ENCODE measurements at places on chromosomes 4 and X.

GRCh38 chr4:80266253-80266901 lies at the start of gene FGF5:
Gene FGF5, plus strand, starts transcription at chr4:80266664. Its CDS starts 161 bp downstream, at chr4:80266825.
- DNase-seq = peak; percentile 73

DNA sequence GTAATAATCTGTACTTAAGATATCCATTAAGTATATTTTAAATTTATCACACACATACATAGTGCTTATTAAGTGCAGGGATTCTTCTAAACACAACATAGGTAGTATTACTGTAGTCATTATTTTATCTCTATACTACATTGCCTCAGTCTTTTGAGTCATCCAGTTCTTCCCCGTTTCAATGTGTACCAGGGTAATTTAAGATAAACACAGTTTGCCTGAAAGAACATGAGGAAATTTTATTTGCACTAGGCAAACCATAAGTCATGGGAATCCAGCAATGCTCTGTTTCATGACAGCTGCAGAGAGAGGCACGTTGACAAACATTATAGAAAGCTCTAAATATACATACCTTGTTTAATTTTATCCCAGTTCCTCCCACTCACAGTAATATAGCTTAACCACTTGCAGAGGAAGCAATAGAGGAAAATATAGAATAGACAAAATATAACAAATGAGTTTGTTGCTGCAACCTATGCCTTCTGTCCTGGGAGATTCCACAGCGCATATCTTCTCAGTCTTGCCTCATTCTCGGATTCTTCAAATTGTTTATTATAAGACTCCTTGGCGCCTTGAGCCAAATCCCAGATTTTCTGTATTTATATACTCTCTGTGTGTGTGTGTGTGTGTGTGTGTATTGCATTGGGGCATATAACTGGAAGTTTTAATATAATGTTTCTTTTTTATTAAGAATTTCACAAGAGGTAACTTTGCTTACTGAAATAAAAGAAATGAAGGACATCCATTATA lies 258.6 kb downstream of the FAM133A start:
- DNase-seq = no peak

GRCh38 chr4:109298279-109299010 lies 4.0 kb downstream of the COL25A1 start:
- DNase-seq = no peak

DNA sequence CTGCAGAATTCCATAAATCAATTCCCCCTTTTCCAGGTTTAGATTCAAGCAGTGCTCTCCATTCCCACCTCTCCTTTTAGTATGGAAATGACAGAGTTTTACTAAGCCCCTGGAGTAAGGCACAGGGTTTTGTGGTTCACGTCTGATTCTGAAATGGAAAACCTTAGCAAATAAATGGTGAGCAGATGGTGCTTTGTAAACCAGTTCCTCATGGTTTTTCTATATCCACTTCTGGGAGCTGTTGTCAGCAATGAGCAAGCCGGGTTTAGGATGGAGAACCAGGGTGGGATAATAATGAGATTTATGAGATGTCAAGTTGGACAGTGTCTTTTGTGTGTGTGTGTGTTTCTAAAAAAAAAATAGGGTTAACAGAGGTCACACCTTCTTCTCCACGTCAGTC lies 113.8 kb upstream of the RBPJ start:
- no peak for DNase-seq

- no peak for DNase-seq
Measured at GRCh38 chr4:107683873-107684272, 36.2 kb downstream of the PAPSS1 start.

DNA sequence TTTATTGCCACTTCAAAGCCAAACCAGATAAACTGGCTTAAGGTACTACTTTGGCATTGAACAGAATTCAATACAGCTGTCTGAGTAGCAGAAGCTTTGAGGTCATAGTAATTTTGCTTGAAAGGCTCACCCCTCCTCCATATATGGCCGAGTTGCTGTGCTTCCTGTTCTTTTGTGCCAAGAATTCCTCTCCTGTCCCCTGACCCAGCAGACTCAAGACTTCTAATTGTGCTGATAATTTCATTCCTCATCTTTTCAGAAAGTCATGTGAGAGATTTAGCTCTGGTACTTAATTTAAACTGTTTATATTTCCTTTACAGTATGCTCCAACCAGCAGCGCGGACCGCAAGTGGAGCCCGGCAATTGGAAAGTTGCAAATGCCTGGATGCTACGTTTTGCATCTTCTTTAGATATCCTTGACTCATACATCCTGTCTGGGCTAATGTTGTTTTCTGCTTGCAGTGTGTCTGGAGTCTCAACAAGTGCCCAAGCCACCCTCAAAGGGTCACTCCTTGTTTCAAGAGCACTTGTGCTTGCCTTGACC lies 373.4 kb downstream of the PDGFC start:
- DNase-seq = peak; percentile 60

GRCh38 chrX:107506596-107507031 lies 57.2 kb downstream of the FRMPD3 start:
- no peak for DNase-seq

GRCh38 chr4:35125995-35126712 lies 1118.2 kb downstream of the ARAP2 start:
- no peak for DNase-seq

GRCh38 chr4:86596807-86597206 lies 2.7 kb downstream of the PTPN13 start:
- no peak for DNase-seq

DNA sequence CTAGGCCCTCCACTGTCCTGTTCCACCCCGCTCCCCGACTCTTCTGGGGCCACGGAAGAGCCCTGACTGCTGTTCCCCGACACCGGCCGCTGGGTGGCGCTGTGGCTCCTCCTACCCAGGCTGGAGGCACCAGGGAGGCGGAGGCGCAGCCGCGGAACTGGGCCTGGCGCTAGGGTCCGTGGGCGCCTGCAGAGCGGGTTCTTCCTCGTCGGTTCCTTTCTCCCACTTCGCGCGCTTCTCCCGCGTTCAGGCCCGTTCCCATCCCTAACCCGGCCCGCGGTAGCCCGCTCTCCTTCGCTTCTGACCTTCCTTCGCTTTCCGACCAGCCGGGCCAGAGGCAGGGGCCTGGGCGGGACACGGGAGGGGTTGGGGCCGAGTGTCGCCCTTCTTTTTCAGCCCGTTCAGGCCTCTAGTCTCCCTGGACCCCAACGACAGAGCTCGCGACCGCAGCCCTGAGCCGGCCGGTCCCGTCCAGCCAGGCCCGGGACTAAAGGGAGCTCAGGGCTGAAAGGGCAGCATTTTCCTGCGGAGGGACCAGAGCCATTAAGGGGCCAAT lies 34.3 kb downstream of the NALF2 start:
- DNase-seq = no peak

DNA sequence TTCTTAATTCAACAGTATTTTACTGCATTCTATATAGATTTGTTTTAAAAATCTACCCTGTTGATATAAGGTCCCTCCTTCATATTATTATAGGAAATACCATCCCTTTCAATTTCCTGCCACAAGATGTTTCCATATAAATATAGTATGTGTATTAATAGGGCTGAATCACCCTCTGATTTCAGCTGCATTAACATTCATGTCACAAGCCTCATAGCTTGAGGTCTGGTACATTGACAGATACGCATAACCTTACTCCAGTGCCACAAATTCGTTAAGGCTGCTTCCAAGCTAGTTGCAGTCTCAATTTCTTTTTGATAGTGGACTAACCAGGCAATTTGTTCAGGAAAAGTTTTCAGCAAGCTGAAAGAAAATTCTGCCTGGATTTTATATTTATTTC lies 128.4 kb downstream of the KLHL34 start:
- no peak for DNase-seq

DNA sequence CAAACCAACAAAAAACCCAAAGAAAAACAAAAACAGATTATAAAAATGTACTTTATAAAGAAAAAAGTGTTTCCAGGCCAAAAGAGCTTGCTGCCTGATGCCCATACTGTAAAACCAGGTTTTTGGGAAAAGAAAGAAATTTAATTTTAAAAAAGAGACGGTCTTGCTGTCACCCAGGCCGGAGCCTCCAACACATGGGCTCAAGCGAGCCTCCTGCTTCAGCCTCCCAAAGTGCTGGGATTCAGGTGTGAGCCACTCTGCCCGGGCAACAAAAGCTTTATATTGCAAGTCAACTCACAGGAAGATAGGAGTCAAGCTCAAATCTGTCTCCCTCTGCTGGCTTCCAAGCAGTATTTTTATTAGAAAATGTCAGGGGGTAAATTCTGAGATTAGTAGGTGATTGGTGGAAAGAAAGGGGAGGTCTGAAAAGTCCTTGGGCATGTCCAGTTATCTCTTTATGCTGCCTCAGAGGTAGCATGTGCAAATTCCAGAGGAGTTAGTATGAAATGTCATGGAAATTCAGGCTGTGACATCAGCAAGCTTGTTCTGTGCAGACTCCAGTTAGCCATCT lies 39.4 kb downstream of the MGST2 start:
- DNase-seq = no peak

DNA sequence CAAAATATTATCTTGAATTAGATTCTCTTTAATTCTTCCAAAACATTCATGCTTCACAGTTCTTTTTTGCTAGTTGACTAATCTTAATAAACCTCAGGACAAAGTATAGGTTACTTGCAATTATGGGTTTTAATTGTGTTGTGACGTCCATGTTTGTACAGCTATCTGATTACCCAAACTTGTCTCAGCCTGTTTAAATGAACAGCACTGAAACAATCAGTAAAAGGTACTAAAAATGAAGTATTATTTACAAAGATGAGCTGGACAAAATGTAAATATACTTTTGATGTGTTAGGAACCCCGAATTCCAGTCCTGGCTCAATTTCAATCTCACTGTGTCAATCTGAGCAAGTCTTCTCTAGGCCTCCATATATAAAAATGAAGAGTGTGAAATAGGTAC lies 57.4 kb upstream of the SLC6A14 start:
- DNase-seq = no peak

GRCh38 chrX:72306851-72307645 lies 1.3 kb upstream of the CITED1 start:
- DNase-seq = no peak

DNA sequence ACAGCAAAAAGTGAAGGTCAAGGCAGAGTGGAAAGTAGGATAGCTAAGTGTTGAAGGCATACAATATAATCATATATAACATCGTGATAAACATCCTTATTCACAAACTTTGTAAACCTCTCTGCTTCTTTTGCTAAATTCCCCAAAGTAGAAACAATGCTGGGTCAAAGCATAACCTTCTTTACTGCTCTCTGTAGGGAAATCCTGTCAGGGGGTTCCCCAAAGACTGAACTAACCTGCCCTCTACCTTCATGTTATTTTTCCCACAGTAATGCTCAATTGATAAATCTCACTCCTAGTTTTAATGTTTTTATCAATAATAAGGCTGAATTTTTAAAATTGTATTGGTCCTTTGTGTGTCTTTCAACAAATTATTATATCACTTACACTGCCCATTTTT lies 55.7 kb downstream of the DCHS2 start:
- DNase-seq = no peak

DNA sequence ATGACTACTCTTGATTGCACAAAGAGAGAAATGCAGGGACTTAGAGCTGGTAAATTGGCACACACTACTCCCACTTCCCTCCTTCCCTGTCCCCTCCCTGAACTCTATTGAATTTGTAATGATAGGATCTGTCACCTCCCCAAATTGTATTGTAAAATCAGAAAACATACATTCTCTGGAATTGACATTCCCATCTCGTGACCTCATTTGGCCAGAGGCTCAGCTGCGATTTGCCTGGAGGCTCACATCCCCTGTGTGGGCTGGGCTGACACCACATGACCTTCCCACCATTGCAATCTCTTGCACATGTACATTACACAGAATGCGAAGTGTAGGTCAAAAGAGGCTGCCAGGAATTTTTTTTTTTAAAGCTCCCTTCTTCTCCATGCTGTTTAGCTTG lies 172.1 kb downstream of the MID1IP1 start:
- no peak for DNase-seq

DNA sequence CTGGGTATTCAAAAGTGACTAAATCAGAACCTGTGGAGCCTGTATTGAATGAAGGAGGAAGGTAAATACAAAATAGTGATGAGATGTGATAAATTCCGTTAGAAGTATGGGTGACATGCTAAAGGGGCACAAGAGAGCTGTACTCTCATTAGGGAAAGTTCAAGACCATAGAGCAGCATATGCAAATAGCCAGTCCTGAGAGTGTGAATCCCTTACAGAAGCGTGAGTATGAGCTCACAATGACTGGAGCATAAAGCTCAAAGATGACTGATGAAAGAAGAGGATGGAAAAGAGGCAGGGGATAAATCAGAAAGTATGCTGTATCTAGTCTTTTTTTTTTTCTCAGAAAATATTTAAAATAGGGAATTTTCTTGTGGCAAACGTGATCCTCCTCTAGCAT lies 12.1 kb upstream of the NPFFR2 start:
- DNase-seq = no peak

GRCh38 chr4:55849724-55850123 lies 3.7 kb upstream of the EXOC1 start:
- no peak for DNase-seq

GRCh38 chr4:77025643-77026321 lies 50.0 kb downstream of the CCNI start:
- no peak for DNase-seq

- no peak for DNase-seq
Measured at GRCh38 chrX:47091149-47091775, 13.0 kb downstream of the RGN start.

DNA sequence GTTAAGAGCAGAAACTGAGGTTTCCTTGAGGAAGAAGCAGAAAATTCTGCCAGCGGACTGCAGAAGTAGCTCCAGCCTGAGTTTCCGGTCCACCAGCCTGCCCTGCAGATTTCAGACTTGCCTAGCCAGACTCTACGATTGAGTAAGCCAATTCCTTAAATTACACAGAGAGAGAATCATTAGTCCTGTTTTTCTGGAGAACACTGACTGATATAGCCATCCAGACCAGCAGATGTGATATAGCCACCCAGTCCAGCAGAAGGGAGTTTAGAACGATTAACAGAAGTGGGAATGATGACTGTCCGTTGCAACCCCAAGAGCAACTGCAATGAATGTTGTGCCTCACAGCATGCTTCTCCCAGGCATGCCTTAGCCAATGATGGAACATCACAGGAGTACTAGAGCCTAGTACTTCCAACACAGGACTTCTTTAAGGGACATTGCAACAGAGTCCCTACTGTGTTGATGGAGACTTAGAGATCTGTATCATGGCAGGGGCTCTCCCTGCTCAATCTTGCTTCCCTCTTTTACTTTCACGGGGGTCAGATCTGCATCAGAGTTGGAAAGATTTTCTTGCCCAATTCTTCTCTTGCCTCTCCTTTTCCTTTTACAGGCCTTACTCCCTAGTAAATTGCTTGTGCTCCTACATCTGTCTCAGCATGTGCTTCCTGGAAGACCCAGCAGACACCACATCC lies 264.6 kb upstream of the CLNK start:
- no peak for DNase-seq

- no peak for DNase-seq
Measured at GRCh38 chr4:39699687-39700409, 1.9 kb downstream of the UBE2K start.

GRCh38 chrX:40004246-40004535 lies 93.6 kb downstream of the BCOR start:
- no peak for DNase-seq

DNA sequence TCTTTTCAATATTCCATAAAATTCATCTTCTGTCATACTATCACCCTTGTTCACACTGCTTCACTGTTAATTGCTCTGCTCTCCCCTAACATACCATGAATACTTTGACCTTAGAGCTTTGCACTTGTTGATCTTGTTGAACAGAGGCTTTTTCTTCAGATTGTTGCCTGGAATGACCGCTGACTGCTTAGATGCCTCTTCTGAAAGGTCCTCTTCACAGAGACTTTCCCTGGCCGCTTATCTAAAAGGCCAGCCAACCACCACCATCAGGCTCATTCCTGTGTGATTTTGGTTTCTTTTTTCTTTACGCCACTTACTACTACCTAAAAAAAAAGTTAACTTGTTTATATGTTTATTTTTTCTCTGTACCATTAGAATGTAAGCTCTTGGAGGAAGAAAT lies 667.7 kb downstream of the STPG2 start:
- DNase-seq = no peak
